ENCODE measurements at places on chromosomes 1 and 21. TPM values are rescaled to one million over a fixed set of nuclear protein-coding genes. Genes with fewer than 3 reads are reported as not detected.

GRCh38 chr1:45535988-45536766 lies 14.4 kb upstream of the AKR1A1 start:
- peaks cover 16% of the 10 kb centered on the region for H3K27me3 ChIP-seq
- peak; percentile 23 for DNase-seq
- no peak overlapping the region for H3K27ac ChIP-seq
- peak overlapping the region; percentile 34 for H3K4me3 ChIP-seq

DNA sequence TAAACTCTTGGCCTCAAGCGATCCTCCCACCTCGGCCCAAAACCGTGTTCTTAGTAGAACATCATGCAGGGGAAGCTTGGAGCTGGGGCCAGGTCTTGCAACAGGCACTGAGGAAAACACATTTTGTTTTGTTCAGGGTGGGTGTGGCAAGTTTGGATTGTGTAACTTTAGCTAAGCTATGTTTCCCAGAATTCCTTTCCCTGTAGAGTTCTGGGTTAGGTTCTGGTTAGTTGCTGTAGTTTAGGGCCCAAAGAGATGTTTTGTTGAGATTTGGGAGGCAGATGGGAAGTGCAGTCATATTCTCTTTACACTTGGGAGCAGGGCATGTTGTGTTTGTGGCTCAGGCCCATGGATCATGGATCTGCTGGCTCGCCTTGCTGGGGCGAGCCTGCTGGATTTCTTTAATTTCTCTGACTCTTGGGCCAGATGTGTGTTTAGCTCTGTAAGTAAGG lies 24.0 kb downstream of the PLA2G5 start:
- peaks cover 13% of the 10 kb centered on the region for H3K27me3 ChIP-seq
- no peaks in the 10 kb centered on the region for H3K36me3 ChIP-seq
- no peak overlapping the region for H3K4me3 ChIP-seq
- DNase-seq: no peak

DNA sequence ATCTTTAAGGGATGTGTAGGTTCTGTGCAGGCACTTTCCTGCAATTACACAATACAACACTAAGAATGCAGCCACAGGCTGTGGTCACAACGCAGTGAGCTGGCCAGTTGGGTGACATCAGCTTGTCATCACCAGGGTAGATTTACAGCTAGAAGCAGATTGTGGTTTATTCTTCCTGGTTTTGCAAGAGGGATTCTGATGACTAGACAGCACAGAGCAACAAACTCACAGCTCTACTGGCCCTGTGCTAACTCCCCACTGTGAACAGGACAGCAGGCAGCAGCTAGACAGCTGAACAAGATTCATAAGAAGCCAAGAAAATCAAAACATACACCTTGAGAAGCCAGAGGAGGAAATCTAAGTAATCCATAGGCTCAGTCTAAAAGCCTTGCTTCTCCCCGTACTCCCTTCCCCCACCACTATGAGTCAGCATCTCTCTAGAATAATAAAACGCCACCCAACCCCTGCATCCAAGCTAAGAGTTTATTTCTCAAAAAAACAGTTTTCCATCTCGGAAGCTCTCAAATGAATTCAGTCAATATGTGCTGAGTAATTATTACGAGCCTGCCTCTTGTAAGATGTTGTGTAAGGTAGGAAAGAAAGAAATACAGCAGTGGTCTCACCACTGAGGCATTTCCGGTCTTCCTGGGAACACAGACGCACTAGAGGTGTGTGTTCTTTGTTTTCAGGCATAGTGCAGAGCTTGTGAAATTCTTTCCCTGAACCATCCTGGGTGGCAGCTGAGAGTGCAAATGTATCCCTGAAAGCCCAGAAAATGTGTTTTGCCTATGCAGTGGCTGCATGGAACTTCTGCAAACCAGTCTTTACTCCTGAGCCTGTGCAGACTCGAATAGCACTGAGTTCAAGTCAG lies 162.8 kb downstream of the NTPCR start:
- peak; percentile 61 for DNase-seq
- H3K4me1 ChIP-seq: peaks cover 25% of the 10 kb centered on the region
- H3K4me3 ChIP-seq: peak overlapping the region; percentile 68
- H3K36me3 ChIP-seq: peaks cover 3% of the 10 kb centered on the region
- no peaks in the 10 kb centered on the region for H3K27me3 ChIP-seq
- peak overlapping the region; percentile 78 for H3K27ac ChIP-seq

TNFSF4 gene
- total RNA-seq: 2.0 TPM

DNA sequence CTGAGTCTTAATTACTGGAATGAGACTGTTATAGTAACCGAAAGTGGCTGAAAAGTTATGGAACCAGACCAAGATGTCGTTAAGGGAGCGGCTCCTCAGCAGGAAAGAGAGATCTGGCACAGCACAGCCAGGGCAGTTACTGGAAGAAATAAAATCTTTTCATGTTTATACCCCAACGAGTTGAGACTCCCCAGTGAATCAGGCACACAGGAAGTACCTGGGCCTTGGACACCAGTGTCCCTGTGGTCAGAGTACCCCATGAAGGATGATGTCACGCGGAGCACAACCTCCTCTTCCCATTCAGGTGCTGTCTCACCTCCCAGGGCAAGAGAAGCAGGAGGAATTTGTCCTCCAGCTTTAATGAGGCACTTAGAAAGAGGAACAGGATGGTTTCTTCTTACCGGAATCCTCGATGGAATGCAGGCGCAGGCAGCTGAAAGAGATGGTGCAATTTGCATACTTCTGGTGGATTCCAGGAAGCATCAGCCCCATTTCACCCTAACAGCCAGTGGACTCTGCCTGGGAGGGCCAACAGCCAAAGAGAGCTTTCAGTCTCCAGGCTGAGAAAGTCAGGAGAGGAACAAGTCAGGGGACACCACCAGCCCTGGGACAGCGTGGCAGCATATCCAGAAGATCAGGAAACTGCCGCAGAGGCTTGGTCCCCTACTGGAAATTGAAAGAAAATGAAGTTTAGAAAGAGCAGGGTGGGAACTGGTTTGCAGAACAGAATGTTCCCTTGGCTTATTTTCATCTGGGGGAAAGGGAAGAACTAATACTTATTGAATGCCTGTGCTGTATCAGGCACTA lies 35.9 kb upstream of the CTTNBP2NL start:
- H3K27ac ChIP-seq: no peak overlapping the region
- no peaks in the 10 kb centered on the region for H3K36me3 ChIP-seq
- H3K4me3 ChIP-seq: no peak overlapping the region
- no peak for DNase-seq

GRCh38 chr21:17598437-17598836 lies 14.3 kb downstream of the BTG3 start:
- H3K27me3 ChIP-seq: no peaks in the 10 kb centered on the region
- peak overlapping the region; percentile 65 for H3K27ac ChIP-seq
- DNase-seq: no peak
- peaks cover 14% of the 10 kb centered on the region for H3K4me1 ChIP-seq

GRCh38 chr1:93093332-93094006 lies 14.4 kb downstream of the MTF2 start:
- DNase-seq: no peak
- peaks cover 19% of the 10 kb centered on the region for H3K36me3 ChIP-seq
- peaks cover 55% of the 10 kb centered on the region for H3K4me1 ChIP-seq
- H3K27me3 ChIP-seq: no peaks in the 10 kb centered on the region

DNA sequence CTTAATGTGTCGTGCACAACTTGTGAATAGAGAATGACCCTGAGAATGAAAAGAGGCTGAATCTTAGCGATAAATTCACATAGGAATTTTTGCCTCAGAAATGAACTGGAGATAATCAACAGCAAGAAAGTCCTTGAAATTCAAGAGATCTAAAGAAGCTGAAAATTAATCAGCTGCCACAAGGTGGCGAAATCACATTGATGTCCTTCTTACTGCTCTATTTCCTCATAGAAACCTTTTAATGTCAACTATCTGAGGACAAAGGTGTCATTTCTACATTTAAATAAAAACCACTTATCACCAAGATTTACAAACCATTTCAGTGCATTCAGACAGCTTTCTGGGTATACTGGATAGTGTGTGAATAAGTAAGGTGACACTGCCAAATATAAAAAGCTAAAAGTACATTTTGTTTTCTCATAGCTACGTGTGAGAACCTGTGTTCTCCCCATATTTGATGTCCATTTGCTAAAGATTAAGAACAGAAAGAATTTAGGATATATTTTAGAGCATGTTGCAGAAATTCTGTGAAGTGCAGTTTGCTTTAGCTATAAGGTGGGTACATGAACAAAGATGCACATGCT lies 485.3 kb upstream of the PTBP2 start:
- peak; percentile 2 for DNase-seq
- H3K27me3 ChIP-seq: no peaks in the 10 kb centered on the region
- H3K4me1 ChIP-seq: no peaks in the 10 kb centered on the region
- no peaks in the 10 kb centered on the region for H3K36me3 ChIP-seq

- H3K36me3 ChIP-seq: peaks cover 2% of the 10 kb centered on the region
Observed at GRCh38 chr1:65792669-65793358, at the start of gene PDE4B. PDE4B (plus strand) TSS chr1:65792895.

- H3K4me3 ChIP-seq: peak overlapping the region; percentile 72
- peak overlapping the region; percentile 25 for H3K27ac ChIP-seq
- H3K4me1 ChIP-seq: peaks cover 88% of the 10 kb centered on the region
- peaks cover 7% of the 10 kb centered on the region for H3K36me3 ChIP-seq
Observed at GRCh38 chr1:26723013-26723991, 27.5 kb downstream of the ARID1A start.

- no peaks in the 10 kb centered on the region for H3K27me3 ChIP-seq
- peak overlapping the region; percentile 91 for H3K4me3 ChIP-seq
- H3K4me1 ChIP-seq: peaks cover 62% of the 10 kb centered on the region
- peaks cover 2% of the 10 kb centered on the region for H3K36me3 ChIP-seq
- DNase-seq: no peak
Observed at GRCh38 chr1:117365350-117366176, 1.7 kb upstream of the MAN1A2 start.

- DNase-seq: no peak
- peaks cover 10% of the 10 kb centered on the region for H3K36me3 ChIP-seq
- no peak overlapping the region for H3K4me3 ChIP-seq
- peaks cover 89% of the 10 kb centered on the region for H3K4me1 ChIP-seq
- peak overlapping the region; percentile 41 for H3K27ac ChIP-seq
Observed at GRCh38 chr1:112628516-112628915, 8.9 kb downstream of the CAPZA1 start.

CRP gene
- not detected for total RNA-seq

- no peaks in the 10 kb centered on the region for H3K4me1 ChIP-seq
- H3K4me3 ChIP-seq: no peak overlapping the region
- no peak overlapping the region for H3K27ac ChIP-seq
- H3K36me3 ChIP-seq: no peaks in the 10 kb centered on the region
- H3K27me3 ChIP-seq: no peaks in the 10 kb centered on the region
Observed at GRCh38 chr21:17539743-17540341, 27.0 kb downstream of the CXADR start.

GRCh38 chr1:156383023-156383422 lies 14.0 kb downstream of the RHBG start:
- peak; percentile 78 for DNase-seq
- no peak overlapping the region for H3K4me3 ChIP-seq
- H3K36me3 ChIP-seq: no peaks in the 10 kb centered on the region
- no peak overlapping the region for H3K27ac ChIP-seq

DNA sequence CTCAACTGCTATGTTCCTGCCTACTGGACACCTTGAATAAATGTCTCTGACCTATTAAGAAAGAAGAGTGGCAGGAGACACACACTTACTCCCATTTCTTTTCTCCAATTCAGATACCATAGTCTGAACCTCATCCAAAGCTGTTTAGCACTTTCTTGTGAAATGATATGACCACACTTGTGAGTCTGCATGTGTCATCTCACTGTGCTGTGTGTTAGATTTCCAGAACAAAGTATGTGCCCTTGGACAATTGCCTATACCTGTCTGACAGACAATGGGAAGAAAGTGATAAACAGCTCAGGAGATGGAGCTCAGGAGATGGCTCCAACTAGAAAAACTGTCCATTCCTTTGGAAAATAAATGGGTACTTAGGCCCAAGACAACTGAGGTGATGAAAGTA lies 48.4 kb downstream of the USP48 start:
- H3K4me3 ChIP-seq: no peak overlapping the region
- no peak for DNase-seq
- H3K4me1 ChIP-seq: peaks cover 6% of the 10 kb centered on the region
- peaks cover 15% of the 10 kb centered on the region for H3K36me3 ChIP-seq
- H3K27ac ChIP-seq: no peak overlapping the region

- DNase-seq: no peak
- H3K27me3 ChIP-seq: no peaks in the 10 kb centered on the region
- no peak overlapping the region for H3K27ac ChIP-seq
- H3K4me3 ChIP-seq: no peak overlapping the region
- H3K4me1 ChIP-seq: peaks cover 23% of the 10 kb centered on the region
Observed at GRCh38 chr1:223402790-223403142, 9.6 kb downstream of the CCDC185 start.

- no peak overlapping the region for H3K4me3 ChIP-seq
- H3K36me3 ChIP-seq: no peaks in the 10 kb centered on the region
- DNase-seq: no peak
Observed at GRCh38 chr1:184487531-184488193, 100.8 kb downstream of the C1orf21 start.

- H3K27me3 ChIP-seq: peaks cover 25% of the 10 kb centered on the region
- DNase-seq: peak; percentile 46
- H3K4me3 ChIP-seq: no peak overlapping the region
- H3K36me3 ChIP-seq: no peaks in the 10 kb centered on the region
Observed at GRCh38 chr1:227192163-227192562, 126.1 kb downstream of the CDC42BPA start.

GRCh38 chr21:44530903-44531605 lies 8.9 kb downstream of the KRTAP10-1 start:
- no peak overlapping the region for H3K4me3 ChIP-seq
- no peak overlapping the region for H3K27ac ChIP-seq
- no peaks in the 10 kb centered on the region for H3K4me1 ChIP-seq
- no peaks in the 10 kb centered on the region for H3K36me3 ChIP-seq
- DNase-seq: no peak
- no peaks in the 10 kb centered on the region for H3K27me3 ChIP-seq

GRCh38 chr1:169511316-169512005 lies 25.7 kb upstream of the SLC19A2 start:
- no peak overlapping the region for H3K4me3 ChIP-seq
- H3K36me3 ChIP-seq: peaks cover 8% of the 10 kb centered on the region
- no peak overlapping the region for H3K27ac ChIP-seq
- no peaks in the 10 kb centered on the region for H3K27me3 ChIP-seq
- H3K4me1 ChIP-seq: peaks cover 34% of the 10 kb centered on the region
- DNase-seq: no peak

SPRR4 gene
- not detected for total RNA-seq

GRCh38 chr21:26565111-26565510 lies 8.0 kb downstream of the CYYR1 start:
- H3K27ac ChIP-seq: no peak overlapping the region
- no peak overlapping the region for H3K4me3 ChIP-seq
- peaks cover 9% of the 10 kb centered on the region for H3K27me3 ChIP-seq
- H3K4me1 ChIP-seq: no peaks in the 10 kb centered on the region
- DNase-seq: no peak
- H3K36me3 ChIP-seq: no peaks in the 10 kb centered on the region

DNA sequence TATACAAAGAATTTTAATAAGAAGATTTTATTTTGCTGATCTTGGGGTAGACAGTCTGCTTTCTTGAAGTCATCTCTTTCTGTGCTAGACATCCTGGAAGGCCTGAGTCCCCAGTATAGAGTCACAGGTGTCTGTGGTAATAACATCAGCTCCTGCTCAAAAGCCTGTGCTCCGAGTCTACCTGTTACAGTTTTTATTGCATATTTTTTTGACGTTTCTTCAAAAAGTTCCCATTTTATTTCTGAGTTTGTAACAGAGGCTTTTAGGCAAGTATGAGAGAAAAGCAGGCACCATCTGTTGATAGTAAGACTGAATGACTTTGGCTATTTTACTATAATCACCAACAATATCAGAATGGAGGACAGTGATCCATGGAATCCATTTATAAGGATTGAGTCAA lies 58.0 kb upstream of the WDR26 start:
- H3K4me1 ChIP-seq: peaks cover 27% of the 10 kb centered on the region
- H3K4me3 ChIP-seq: no peak overlapping the region
- H3K27ac ChIP-seq: no peak overlapping the region
- no peak for DNase-seq
- peaks cover 9% of the 10 kb centered on the region for H3K36me3 ChIP-seq
- H3K27me3 ChIP-seq: no peaks in the 10 kb centered on the region

ADGRL2 gene
- not detected for total RNA-seq
